ENCODE measurements at places on chromosomes 12 and 14.

DNA sequence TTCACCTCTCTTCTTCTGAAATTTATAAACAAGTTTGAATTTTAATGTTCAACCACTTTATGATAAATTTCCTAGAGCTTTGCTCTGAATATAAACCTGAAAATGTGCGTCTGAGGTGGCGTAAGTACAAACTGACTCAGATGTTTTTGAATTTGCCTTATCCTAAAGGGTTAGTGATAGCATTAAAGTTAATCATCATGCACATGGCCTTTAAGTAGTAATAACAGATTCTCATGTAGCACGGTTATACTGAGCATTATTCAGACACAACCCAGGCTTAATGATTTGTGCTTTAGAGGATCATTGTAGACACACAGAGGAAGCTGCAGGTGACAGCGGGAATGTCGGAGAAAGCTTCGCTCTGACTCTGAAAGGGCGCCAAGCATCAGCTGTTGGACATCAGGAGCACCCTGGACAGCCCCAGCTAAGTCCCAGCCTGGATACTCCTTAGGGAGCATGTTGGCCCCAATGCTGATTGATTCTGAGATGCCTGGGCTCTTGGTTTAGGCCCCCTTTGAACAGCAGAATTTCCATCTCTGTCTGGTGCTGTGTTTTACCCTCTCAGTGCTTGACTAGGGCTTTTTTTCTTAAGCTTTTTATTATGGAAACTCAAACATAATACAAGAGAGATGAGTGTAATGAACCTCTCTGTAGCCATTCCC, 91.1 kb downstream of the PLXNC1 start:
- no peak for DNase-seq

DNA sequence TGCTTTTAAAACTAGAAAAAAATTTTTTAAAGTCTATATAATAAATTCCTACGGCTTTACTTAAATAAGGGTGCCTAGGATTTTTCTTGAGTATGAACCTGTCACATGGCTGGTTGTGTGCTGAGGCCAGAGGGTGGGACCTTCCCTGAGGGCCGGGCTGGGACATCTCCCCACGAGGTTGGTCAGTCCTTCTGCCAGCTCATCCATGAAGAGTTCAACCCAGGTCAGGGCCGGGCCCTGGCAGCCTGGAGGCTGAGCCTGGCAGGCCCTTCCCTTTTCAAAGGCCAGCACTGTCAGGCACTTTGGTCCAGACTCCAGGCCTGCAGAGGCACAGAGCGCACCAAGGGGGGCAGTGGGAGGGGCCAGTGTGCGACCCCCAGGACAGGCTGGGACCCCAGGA, 31.7 kb downstream of the TNFAIP2 start:
- DNase-seq: no peak

GRCh38 chr14:79749065-79749464, 462.2 kb downstream of the DIO2 start:
- no peak for DNase-seq

GRCh38 chr12:6321905-6322304, 11.4 kb downstream of the PLEKHG6 start:
- DNase-seq: no peak

Data from GM13976 (cell line).